Activated CD4-positive, alpha-beta memory T cell treated with anti-CD3 and anti-CD28 coated beads, Interleukin-2, amount 10 ng/mL, durations not matched to agents 7 days and 5 days (primary cell): ENCODE measurements at places on chromosomes 1 and 21.
A peak's percentile ranks its signal among the peaks of the same experiment; 100 is the strongest.

DNA sequence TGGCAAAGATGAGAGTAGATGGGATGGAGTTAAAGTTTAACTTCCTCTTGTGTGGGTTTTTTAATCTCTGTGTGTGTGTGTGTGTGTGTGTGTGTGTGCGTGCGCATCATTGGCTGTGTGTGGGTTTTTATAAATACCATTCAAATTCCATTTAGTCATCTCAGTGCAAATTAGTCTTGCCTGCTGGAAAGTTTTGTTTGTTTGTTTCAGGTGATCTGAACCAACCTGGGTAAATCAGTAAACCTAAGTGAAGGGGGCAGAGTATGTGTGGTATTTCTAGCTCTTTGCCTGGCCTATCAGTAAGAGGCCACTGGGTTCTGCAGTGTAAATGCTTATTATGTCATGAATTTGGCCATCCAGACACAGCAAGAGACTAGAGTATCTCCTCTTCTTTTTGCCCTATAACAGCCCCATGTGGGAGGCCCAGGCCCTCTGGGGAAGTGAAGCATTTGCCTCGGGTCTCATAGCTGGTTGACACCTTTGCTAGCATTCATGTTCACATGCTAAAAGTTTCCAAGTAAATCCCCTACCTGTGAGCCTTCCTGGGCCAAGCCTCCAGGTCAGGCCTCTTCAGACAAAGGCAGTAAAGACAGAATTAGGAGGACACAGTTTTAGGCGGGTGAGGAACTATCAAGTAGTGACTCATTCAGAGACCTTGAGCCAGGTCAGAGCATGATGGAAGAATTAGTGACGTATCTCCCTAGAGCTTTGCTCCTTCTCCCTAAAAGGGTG is 14.7 kb downstream of the INTS3 start:
- no peak for DNase-seq

- no peak for DNase-seq
These were observed 15.9 kb upstream of the ITPKB start for GRCh38 chr1:226754793-226755533.

DNA sequence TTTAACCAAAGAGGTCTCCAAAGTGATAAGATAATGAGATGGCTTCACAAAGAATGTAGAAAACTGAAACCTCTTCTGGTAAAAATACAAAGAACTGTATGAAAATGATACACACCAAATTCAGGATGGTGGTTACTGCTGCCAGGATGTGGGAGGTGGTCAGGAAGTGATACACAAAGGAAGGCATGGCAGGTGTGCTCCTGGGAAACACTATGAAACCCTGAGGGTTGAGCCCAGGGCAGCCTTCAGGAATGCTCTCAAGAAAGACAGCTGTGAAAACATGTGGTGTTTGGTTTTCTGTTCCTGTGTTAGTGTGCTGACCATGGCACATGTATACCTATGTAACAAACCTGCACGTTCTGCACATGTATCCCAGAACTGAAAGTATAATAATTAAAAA is 109.3 kb downstream of the NTNG1 start:
- DNase-seq = no peak

DNA sequence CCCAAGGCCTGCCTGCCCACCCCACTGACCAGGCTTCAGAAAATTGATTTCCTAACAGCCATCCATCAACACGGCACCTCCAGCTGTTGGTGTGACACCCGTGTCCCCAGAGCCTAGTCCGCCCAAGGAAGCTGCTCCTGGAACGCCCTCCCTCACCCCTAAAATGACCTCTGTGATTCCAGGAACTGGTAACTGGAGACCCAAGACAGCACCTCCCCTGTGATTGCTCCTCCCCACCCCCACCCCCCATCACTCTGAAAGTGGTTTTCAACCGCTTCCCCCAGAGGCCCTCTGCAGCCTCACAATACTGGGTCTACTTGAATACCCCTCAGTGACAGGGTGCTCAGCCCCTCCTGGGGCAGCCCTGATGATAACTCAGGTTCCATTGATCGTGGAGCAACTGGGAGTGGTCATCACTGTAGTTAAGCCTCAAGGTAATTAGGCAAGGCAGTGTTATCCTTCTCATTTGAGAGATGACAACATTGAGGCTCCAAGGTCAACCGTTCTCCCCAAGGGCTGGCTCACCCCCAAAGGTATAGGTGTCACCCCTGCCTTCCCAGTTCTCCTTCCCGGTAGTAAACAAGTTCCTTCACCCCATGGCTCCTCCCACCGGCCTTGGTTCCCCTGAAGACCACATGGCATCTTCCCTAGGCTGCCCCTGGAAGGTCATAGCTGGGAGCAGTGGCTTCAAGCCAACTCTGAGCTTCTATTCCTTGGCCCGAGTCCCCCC is 52.0 kb downstream of the TAS1R2 start:
- no peak for DNase-seq

DNA sequence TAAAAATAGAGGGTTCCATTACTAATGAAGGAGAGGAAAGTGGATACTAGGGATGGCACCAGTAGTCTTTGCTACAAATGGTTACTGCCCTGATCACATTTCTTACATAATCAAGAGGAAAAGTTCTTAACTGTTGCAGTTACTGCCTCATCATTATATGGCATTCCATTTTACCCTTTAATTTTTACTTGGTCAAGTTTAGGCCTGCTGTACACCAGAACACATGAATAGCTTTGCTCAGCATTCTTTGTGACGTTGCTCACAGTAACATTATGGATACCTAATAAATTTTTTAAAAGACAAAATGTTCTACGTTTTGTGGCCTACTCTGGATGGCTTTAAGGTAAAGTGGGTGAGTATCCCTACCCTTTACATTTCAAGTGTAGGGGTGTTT is 38.6 kb upstream of the CR1L start:
- DNase-seq = no peak

DNA sequence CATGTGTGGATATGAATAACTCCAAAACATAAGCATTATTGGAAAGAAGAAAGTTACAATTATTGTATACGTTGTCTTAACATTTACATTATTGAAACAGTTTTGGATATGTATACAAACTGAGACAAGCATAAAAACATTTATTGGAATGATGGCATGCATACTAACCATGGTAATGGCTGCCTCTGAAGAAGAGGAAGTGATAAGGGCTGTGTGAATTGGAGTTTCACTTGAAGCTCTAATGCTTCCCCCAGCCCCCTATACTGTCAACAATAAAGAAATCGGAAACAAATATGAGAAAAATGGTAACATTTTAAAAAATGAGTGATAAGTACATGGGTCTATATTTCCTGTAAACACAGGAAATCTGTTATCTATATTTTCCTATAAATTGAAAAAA is 367.7 kb upstream of the DPYD start:
- DNase-seq = no peak

DNA sequence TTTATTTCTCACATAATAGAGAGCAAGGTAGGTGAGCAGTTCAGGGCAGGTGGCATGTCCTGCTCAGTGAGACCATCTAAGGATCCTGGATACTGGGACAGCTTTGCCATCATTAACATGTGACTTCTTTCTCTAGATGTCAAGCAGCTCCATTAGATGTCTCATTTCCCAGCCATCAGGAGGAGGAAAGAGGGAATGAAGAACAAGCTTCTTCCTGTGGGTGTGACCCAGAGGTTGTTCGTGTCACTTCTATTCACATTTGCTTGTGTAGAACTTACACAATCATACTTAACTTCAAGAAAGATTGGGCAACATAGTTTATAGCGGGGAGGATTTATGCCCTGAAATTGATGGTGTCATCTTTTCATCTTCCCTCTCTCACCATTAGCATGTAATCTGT is 169.2 kb upstream of the B3GALT2 start:
- DNase-seq = no peak

DNA sequence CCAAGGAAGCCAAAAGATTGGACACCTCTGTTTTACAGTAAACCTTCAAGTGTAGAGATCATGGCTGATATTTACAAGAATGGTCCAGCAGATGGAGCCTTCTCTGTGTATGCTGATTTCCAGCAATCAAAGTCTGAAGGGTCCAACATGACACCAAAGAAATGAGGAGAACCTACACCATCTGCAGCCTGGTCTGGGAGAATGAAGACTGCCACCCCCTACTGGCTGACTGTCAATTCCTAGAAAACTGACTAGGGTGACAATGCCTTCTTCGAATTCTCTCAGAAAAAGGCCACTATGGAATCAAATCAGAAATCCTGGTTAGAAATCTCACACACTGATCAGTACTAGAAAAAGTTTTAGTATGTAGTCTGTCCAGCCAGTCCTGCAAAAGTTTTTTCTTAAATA is 83.3 kb downstream of the CDC42BPA start:
- no peak for DNase-seq

- DNase-seq = no peak
These were observed 10.4 kb upstream of the BOLA1 start for GRCh38 chr1:149888999-149889289.

DNA sequence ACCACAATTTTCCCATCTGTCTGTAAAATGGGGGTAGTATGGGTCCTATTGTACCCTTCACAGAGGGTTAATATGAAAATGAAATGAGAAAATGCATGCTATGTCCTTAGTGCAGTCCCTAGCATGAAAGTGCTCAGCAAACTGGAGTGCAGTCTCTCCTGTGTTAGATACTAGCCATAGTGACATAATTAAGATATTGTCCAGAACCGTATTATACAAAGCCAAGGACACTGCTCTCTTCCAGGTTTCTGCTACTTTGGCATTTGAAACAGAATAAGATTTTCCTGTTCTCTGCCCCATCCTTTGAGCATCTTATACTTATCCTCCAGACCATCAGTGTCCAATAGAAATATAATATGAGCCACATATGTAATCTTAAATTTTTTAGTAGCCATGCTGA is 213.4 kb downstream of the FGGY start:
- no peak for DNase-seq

- DNase-seq = no peak
These were observed 6.2 kb downstream of the PKNOX1 start for GRCh38 chr21:42980312-42981213.

DNA sequence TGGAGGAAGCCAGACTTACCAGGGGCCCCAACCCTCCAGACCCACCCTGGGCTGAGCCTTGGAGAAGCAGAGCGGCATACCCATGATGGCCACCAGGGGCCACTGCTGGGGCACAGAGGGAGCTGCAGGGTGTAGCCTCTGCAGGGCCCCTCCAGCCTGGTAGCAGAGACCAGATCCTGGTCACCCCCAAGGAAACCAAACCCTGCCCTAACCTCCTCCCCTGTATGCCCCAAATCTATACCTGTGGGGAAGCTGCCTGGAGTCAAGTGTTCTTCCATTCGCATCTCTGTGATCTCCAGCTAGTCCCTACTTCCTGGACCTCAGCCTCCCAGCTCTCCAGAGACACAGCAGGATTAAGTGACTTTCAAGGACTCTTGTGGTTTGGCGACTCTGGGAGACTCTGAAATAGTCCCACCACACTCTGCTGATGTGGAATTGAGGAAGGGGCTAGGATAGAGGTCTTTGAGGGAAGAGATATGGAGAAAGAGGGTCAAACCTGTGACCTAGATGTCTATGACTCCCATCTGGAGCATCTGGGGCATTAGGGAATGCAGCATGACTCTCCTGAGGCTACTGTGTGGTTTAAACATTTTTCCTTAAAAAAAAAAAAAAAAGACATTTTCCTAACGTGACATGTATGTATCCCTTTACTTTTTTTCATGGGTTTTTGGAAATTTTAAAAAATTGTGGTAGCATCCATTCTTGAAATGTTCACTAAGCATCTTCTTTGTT is 119.2 kb upstream of the IPO9 start:
- DNase-seq = peak; percentile 61

GRCh38 chr1:21919520-21919919 is 17.6 kb downstream of the HSPG2 start:
- no peak for DNase-seq

DNA sequence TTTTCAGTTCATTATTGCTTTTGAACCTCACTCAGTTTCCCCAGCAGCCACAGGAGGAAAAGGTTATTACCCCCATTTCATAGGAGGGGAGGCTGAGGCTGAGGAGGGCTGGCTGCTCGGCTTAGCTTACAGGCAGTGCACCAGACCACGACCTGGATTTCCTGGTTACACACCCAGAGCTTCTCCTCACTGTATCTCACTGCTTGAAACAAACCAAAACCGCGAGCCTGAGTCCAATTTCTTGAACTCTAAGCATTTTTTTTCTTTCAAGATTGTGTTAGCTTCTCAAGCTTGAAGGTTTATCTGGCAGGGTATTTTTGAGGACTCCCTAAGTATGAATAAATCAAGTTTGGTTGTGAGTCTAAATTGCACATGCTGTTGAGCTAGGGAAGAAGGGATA is 188.9 kb upstream of the EDN2 start:
- peak; percentile 75 for DNase-seq

GRCh38 chr1:246768403-246769020 is 44.3 kb downstream of the SCCPDH start:
- DNase-seq = no peak

DNA sequence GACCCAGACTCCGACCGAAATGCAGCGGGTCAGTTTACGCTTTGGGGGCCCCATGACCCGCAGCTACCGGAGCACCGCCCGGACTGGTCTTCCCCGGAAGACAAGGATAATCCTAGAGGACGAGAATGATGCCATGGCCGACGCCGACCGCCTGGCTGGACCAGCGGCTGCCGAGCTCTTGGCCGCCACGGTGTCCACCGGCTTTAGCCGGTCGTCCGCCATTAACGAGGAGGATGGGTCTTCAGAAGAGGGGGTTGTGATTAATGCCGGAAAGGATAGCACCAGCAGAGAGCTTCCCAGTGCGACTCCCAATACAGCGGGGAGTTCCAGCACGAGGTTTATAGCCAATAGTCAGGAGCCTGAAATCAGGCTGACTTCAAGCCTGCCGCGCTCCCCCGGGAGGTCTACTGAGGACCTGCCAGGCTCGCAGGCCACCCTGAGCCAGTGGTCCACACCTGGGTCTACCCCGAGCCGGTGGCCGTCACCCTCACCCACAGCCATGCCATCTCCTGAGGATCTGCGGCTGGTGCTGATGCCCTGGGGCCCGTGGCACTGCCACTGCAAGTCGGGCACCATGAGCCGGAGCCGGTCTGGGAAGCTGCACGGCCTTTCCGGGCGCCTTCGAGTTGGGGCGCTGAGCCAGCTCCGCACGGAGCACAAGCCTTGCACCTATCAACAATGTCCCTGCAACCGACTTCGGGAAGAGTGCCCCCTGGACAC is 534 bp downstream of the C1orf56 start:
- peak; percentile 65 for DNase-seq

- DNase-seq = peak; percentile 34
These were observed 51.2 kb downstream of the TENT5C start for GRCh38 chr1:117657031-117657430.

DNA sequence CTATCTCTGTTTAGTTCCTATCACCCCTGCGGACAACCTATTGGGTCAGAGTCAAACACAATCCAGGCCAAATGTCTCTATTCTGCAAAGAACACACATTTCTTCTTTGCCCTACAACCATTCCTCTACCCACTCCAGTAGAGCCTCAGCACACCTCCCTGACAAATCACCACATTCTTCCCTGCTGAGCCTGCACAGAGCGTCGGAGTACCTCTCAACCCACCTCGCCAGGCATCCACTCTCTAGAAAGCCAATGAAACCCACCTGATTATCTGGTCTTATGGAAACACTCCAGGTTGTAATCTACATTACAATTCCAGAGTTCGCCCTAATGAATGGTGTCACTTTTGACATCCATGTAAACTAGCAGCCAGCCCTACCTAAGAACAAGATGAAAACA is 47.1 kb downstream of the RGS5 start:
- no peak for DNase-seq

- no peak for DNase-seq
These were observed 134.6 kb downstream of the BRINP2 start for GRCh38 chr1:177305040-177306018.

GRCh38 chr1:6414443-6414844 is 5.3 kb downstream of the HES2 start:
- DNase-seq = peak; percentile 46

GRCh38 chr1:23452011-23452411 is 27.5 kb upstream of the TCEA3 start:
- DNase-seq = peak; percentile 31
